ENCODE measurements at places on chromosomes 11 and 22. TPM values are rescaled to one million over a fixed set of nuclear protein-coding genes. Genes with fewer than 3 reads are reported as not detected.

GRCh38 chr11:75198278-75198973, 42.1 kb upstream of the TPBGL start:
- no peaks in the 10 kb centered on the region for H3K4me1 ChIP-seq
- H3K36me3 ChIP-seq, result no peaks in the 10 kb centered on the region
- no peak for DNase-seq
- H3K27me3 ChIP-seq, result no peaks in the 10 kb centered on the region
- H3K4me3 ChIP-seq, result no peak overlapping the region
- no peak overlapping the region for H3K27ac ChIP-seq

- no peaks in the 10 kb centered on the region for H3K27me3 ChIP-seq
- H3K4me1 ChIP-seq, result no peaks in the 10 kb centered on the region
Measured at GRCh38 chr11:134385171-134385570, 26.9 kb downstream of the B3GAT1 start.

Gene MS4A4A
- 32.0 TPM for total RNA-seq

DNA sequence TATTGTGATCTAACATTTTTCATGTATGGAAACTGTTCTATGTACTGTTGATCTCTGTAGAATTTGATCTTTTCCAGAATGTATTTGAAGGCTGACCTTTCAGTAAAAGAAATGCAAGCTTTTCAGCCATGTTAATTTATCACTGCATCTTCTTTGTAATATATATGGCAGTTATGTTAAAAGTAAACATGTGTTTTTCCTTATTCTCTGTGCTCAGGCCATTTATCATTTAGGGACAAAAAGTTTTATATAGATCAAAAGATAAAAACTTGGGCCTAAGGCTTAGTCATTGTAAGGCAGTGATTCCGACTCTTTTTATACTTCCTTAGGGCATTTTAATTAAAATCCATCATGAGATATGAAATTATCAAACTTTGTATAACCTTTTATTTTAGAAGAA, 48.7 kb downstream of the KDM2A start:
- DNase-seq, result no peak
- H3K4me1 ChIP-seq, result peaks cover 5% of the 10 kb centered on the region
- H3K36me3 ChIP-seq, result no peaks in the 10 kb centered on the region
- H3K4me3 ChIP-seq, result no peak overlapping the region
- H3K27me3 ChIP-seq, result no peaks in the 10 kb centered on the region
- no peak overlapping the region for H3K27ac ChIP-seq

DNA sequence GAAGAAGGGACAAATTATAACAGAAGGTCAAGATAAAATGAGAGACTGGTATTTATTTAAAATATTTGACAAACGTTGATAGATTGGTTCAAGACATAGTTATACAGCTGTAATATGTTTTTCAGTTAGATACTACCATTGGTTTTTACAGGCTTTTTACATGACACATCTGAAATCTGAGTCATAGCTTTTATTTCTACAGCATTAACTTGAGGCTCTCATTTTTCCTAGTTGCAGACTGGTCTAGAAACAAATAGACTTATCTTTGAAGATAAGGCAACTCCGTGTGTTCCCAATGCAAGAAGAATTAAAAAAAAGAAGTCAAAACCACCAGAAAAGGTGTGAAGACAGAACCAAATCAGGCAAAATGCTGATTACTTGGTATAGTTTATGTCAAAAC, 31.3 kb downstream of the CEP57 start:
- no peak overlapping the region for H3K4me3 ChIP-seq
- no peaks in the 10 kb centered on the region for H3K4me1 ChIP-seq
- H3K27ac ChIP-seq, result no peak overlapping the region
- no peak for DNase-seq

- no peaks in the 10 kb centered on the region for H3K27me3 ChIP-seq
- peak; percentile 84 for DNase-seq
- peaks cover 8% of the 10 kb centered on the region for H3K4me1 ChIP-seq
Measured at GRCh38 chr11:126355926-126356897, 726 bp downstream of the ST3GAL4 start.

Gene NLRP14
- 0.10 TPM for total RNA-seq

Gene SLC22A9
- total RNA-seq, result not detected

Gene RFPL3
- not detected for total RNA-seq

DNA sequence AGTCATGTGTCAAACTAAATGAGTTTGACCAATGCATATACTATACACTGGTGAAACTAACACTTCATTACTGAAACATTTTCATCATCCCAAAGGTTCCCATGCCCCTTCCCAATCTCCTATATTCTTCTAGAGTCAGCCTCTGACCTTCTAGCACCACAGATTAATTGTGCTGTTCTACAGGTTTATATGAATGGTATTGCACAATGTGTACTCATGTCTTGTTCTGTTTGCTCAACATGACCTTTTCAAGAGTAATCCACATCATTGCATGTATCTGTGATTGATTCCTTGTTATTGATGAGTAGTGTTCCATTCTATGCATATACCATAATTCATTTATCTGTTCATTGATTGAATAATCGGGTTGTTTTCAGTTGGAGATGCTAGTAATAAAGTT, 7.5 kb upstream of the OR8G1 start:
- no peaks in the 10 kb centered on the region for H3K4me1 ChIP-seq
- no peaks in the 10 kb centered on the region for H3K36me3 ChIP-seq
- no peak overlapping the region for H3K27ac ChIP-seq
- no peak overlapping the region for H3K4me3 ChIP-seq

GRCh38 chr11:67574938-67575337, 8.7 kb upstream of the GSTP1 start:
- H3K4me1 ChIP-seq, result no peaks in the 10 kb centered on the region
- no peak for DNase-seq
- no peak overlapping the region for H3K27ac ChIP-seq
- no peaks in the 10 kb centered on the region for H3K36me3 ChIP-seq
- no peak overlapping the region for H3K4me3 ChIP-seq
- no peaks in the 10 kb centered on the region for H3K27me3 ChIP-seq

Gene GAL3ST3
- total RNA-seq, result not detected

Measured in aorta (tissue), 5 donors.